ENCODE measurements at places on chromosomes 1 and 21.

DNA sequence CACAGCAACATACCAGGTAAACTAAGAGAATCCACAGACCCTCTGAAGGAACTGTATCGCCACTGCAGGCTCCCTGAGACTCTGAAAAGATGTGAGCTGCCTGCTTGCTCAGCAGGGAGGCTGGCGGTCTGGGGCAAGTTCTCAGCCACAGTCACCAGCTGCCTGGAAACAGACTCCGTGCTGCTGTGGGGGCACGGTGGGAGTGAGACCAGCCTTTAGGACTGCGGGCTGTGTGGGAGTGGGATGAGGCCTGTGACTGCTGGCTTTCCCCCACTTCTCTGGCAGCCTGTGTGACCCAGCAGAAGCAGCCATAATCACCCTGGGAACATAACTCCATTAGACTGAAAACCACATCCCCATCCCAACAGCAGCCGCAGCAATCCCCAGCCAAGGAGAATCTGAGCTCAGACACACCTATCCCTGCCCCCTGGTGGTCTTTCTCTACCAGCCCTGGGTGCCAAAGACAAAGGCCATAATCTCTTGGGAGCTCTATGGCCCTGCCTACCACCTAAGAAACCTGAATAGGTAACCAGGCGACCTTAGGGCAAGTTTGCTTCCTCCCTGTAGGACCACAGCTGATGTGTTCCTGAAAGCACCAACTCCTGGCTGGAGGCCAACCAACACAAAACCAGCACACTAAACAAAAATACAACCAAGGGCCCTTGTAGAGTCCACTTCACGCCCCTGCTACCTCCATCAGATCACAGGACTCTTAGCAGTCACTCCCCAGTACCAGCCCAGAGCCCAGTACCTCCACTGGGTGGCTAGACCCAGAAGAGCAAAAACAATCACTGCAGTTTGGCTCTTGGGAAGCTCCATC, 151.5 kb downstream of the SMYD3 start:
- no peak for DNase-seq

GRCh38 chr1:163093169-163093568, 24.0 kb downstream of the RGS4 start:
- DNase-seq, result no peak

DNA sequence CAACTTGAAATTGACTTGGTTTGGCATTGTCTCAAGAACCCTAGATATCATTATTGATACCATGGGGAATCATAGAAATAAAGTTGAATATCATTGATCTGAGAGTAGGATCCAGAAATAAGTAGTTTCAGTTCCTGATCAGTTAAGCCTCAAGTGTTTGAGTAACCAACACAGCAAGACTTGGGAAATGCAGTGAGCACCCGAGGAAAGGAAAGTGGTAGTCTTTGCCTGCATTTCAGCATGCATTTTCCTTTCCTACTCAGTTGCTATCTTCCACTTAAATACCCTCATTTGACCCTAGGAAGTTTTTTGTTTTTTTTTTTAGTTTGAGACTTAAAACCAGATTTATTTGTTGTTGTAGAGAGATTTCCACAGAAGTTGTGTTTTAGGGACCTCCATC, 18.9 kb downstream of the CLEC20A start:
- DNase-seq, result no peak

- DNase-seq, result no peak
Observed at GRCh38 chr1:119219711-119220110, 79.3 kb upstream of the WARS2 start.

DNA sequence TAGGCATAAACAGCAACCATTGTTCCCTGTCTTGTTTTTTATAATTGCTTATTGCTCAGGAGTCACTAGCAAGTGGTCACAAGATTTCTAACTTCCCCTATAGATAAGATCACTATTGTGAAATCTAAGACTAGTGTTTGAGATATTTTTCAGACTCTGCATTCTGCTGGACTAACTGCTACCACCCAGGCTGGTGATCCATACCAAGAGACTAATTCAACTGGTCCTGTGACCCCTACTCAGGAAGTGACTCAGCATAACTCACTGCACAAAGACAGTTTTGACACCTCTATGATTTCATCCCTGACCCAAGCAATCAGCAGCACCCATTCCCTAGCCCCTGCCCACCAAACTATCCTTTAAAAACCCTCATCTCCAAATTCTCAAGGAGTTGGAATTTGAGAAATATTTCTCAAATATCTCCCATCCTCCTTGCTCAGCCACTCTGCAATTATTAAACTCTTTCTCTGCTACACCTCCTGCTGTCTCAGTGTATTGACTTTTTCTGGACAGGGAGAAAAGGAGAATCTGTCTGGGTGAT, 52.7 kb downstream of the TRIM33 start:
- DNase-seq, result no peak

DNA sequence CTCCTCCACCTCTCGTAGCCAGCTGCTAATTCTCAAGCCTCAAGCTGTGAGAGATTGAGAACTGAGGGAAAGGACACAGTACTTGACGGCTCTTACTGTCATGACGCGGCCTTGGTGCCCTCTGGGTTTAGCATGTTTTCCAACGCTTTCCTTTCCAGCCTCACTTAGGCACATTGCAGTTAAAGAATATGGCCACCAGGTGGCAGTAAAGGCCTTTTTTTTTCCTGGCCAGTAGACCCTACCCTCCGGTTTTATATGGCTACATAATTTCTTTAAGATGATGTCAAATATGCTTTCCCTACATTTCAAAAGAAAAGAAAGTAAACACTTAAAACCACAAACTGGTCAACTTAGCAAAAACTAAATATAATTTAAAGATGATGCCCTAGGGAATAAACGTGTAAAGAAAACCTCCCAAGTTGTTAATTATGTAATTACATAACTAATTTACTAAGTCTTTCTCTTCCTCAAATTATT, 56.8 kb upstream of the PRDX6 start:
- no peak for DNase-seq

- no peak for DNase-seq
Observed at GRCh38 chr1:230068621-230068873, 1.5 kb downstream of the GALNT2 start.

- no peak for DNase-seq
Observed at GRCh38 chr1:171141688-171142415, 43.2 kb upstream of the FMO2 start.

All from dorsolateral prefrontal cortex (tissue), 122 donors.